GM18507 (cell line): ENCODE measurements at places on chromosomes 4 and X.

DNA sequence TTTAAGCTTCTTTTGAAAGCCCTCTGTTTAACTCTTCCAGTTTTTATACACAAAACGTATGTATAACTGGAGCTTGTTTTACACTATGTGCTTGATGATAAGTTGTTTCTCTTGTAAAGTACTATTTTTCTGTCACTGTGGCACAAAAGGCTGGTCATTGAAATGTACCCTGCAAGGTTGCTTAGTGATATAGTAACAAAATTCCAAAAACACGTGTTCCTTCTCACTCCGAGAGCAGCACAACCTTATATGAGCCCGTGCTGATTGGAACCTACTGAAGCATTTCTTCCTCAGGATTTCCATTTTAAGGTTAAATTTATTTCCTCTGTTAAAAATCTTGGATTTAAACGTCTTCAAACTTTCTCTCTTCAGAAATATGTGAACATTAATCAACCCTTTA, 772.9 kb upstream of the TENM3 start:
- no peak for DNase-seq

- DNase-seq: no peak
Measured at GRCh38 chr4:183986971-183987946, 82.2 kb downstream of the STOX2 start.

- DNase-seq: no peak
Measured at GRCh38 chr4:15158406-15159091, 156.3 kb downstream of the CPEB2 start.

DNA sequence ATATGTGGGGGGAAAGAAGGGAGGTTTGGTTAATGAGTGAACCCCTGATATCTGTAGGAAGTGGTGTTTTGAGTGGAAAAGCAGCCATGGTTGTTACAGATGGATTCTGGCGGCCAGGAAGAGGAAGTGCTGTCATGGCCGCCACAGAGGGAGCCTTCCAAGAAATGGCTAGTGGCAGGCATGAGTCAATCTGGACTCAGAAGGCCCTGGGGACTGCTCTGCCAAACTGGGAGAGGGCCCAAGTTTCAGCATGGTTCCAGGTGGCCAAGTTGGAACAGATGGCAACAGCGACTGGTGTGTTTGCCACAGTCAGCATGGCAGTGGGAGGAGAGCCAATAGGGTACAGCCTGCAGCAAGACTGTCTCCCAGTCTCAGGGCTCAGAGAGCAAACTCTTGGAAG, 32.5 kb downstream of the ETDB start:
- DNase-seq: no peak

GRCh38 chr4:127643791-127644190, 11.0 kb downstream of the INTU start:
- no peak for DNase-seq

- no peak for DNase-seq
Measured at GRCh38 chrX:111352424-111352823, 59.6 kb downstream of the DCX start.

- no peak for DNase-seq
Measured at GRCh38 chr4:169582706-169583105, 29.7 kb downstream of the NEK1 start.

- DNase-seq: no peak
Measured at GRCh38 chr4:137794764-137795254, 262.5 kb upstream of the PCDH18 start.

- DNase-seq: no peak
Measured at GRCh38 chrX:36199928-36200327, 280.4 kb downstream of the CFAP47 start.

- no peak for DNase-seq
Measured at GRCh38 chr4:48127231-48127630, 6.8 kb downstream of the TXK start.

GRCh38 chrX:20374900-20375438, 108.3 kb upstream of the RPS6KA3 start:
- DNase-seq: no peak

DNA sequence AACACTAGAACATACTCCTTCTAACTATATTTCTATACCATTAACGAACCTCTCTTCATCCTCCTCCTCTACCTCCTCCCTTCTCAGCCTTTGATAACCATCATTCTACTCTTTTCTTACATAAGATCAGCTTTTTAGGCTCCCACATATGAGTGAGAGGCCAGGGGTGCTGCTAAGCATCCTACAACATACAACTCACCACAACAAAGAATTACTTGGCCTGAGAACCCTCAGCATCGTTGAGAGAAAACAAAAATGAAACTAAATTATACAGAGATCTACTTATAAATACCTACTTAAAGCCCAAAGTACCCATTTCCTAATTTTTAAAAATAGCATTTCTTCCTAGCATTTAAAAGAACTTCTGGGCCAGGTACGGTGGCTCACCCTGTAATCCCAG, 77.7 kb downstream of the CC2D2A start:
- DNase-seq: no peak

DNA sequence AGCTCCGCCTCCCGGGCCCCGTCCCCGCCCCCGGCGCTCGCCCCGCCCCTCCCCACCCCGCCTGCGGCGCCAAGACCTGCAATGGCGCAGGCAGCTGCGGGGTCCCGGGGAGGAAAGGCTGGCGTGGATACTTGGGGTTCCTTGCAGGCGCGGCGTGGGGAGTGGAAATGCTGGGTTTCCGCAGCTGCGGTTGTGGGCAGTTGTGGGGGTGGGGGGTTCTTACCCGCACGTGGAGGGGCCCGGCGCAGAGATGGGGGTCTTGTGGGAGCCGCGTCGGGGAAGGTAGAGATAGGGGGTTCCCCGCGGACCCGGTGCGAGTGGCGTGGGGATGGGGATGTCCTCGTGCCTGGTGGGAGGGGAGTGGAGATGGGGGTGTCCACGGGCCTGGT, 680 bp upstream of the ASMTL start:
- no peak for DNase-seq

DNA sequence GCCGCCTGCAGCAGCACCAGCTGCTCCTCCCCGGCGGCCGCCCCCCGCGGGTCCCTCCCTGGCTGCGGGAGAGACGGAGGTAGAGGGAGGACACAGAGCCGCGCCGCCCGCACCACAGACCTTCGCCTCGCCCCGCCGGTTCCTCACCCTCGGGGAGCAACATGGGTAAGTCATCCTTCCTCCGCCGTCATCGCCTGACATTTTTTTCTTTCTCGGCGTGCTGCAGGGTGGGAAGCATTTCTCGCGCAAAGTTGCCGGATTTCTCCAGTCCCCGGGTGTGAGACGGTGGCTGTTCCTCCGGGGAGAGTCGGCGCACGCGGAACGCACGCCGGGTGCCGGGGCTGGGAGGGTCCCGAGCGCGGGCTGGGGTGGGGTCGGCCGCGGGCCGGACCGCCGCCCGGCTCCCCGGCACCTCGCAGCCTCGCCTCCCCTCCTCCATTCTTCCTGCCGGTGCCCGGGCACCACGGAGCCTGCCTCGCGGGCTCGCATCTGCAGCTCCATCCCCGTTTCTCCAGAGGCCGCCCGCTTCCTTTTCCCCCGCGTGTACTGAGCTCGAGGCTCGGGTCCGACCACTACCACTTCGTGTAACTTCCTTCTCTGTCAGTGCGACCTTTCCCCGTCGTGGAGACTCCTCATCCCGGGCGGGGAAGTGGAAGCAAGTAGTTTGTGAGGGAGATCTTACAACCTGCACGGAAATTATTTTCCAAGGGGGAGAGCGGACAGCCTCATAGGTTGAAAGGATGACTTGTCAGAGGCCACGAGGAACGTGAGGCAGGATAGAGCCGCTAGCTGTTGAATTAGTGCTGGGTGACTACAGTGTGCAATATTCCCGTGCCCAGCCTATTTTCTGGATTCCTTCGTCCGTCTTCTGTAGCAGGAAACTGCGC, 464 bp downstream of the RAP1GDS1 start:
- no peak for DNase-seq

GRCh38 chrX:132774010-132774714, 184.3 kb downstream of the HS6ST2 start:
- DNase-seq: no peak

DNA sequence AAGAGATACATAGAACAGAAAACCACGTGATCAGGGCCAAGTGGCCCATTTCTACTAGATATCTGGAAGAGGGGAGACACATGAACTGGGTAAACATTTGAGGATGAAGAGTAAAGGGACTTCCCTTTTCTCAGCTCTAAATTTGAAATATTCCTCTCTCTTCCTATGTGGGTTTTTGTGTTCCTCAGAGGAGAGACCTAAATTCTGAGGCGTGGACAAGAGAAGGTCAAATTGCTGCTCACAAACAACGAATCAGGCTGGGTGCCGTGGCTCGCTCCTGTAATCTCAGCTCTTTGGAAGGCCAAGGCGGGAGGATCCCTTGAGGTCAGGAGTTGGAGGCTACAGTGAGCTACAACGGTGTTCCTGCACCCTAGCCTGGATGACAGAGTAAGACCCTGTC, 216.0 kb downstream of the PTTG2 start:
- no peak for DNase-seq

- no peak for DNase-seq
Measured at GRCh38 chrX:47863187-47863586, 26.5 kb downstream of the ZNF81 start.

DNA sequence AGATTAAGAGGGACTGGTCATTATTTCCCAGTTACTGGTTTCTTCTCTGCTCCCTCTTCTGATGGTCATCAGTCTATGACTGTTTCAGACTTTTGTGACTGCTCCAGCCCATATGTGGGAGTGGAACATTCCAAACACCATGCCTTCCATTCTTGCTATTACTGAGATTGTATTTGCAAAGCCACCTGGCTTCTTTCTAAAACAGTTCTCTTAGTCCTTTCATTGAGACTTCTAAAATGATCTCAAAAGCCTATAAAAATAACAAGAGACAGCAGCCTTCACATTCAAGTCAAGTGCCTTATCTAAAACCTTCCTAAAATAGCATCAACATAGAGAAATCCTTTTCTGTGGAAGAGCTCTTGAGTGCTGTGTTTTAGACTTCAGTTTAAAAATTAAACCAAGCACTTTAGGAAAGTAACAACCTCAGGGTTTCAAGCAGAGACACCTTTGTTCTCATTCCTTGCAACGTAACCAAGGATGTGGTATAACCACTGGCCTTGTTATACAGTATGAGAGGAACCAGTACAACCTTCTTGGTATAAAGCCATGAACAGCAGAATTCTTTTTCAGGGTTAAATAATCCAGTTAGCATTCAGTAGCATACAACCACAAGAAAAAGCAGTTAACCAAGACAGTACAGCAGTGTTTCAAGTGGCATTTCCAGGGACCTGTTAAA, 97.1 kb downstream of the NFKB1 start:
- DNase-seq: no peak

GRCh38 chr4:142405695-142406498, 440.2 kb downstream of the INPP4B start:
- no peak for DNase-seq

- no peak for DNase-seq
Measured at GRCh38 chr4:20831746-20832145, 131.5 kb downstream of the PACRGL start.

GRCh38 chrX:28979877-28980276, 392.6 kb downstream of the IL1RAPL1 start:
- DNase-seq: no peak

DNA sequence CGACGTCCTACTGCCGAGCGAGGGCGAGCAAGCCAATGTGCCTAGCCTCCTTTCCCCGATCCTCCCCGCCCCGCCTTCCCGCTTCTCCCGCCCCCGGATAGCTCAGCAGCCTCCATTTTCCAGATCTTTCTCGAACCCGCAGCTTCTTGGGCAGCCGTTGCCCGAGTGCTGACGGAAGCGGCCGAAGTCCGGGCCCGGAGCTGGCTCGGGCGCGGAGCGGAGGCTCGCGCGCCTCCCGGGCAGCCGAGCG, 172 bp upstream of the HSPA4L start:
- DNase-seq: peak; percentile 83

GRCh38 chr4:148203056-148203898, 238.9 kb downstream of the NR3C2 start:
- no peak for DNase-seq

GRCh38 chrX:10077425-10078188, 79.2 kb upstream of the CLCN4 start:
- DNase-seq: no peak

- no peak for DNase-seq
Measured at GRCh38 chr4:7647186-7647585, 212.5 kb upstream of the PSAPL1 start.

DNA sequence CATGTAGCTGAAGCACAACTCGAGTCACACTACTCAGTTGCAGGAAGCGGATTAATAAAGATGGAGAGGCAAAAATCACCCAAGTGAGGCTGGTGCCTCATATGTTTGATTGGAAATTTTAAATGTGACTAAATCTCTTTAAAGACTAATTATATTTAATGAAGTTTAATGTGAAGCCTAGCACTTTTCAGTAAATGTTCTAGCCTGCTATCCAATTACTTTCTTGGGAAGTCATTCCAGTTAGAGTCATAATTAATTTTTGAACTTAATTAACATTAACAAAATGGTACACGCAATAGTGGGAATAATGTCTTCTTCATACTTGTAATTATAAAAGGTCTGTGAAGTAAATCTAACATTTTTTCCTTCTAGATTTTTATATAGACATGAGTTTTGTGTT, 20.6 kb downstream of the F11 start:
- no peak for DNase-seq
